ENCODE measurements at places on chromosomes 7 and 10.

GRCh38 chr10:71064413-71065118, 147.8 kb upstream of the UNC5B start:
- DNase-seq: no peak

- DNase-seq: no peak
These were observed 638 bp downstream of the BRAT1 start for GRCh38 chr7:2554661-2555111.

DNA sequence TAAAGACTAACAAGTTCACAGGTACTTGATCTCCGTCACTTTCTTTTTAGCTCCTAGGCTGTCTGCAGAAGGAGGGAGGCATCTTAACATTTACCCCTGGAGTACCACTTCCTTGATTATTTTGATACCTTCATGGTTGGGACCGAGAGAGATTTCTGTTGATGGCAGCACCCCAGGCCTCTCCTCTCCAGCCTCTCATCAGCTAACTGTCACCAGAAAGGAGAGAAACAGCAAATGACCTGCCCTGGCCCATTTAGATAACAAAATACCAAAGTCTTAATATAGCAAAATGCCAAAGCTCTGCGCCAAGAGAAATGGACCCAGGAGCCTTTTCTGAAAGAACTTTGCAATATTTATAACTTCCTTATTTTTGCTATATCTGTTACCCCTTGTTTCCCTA, 30.0 kb upstream of the KLHL7 start:
- DNase-seq: no peak

- no peak for DNase-seq
These were observed 33.4 kb downstream of the OGDH start for GRCh38 chr7:44639671-44640321.

GRCh38 chr10:116720668-116721546, 21.5 kb downstream of the HSPA12A start:
- DNase-seq: no peak

DNA sequence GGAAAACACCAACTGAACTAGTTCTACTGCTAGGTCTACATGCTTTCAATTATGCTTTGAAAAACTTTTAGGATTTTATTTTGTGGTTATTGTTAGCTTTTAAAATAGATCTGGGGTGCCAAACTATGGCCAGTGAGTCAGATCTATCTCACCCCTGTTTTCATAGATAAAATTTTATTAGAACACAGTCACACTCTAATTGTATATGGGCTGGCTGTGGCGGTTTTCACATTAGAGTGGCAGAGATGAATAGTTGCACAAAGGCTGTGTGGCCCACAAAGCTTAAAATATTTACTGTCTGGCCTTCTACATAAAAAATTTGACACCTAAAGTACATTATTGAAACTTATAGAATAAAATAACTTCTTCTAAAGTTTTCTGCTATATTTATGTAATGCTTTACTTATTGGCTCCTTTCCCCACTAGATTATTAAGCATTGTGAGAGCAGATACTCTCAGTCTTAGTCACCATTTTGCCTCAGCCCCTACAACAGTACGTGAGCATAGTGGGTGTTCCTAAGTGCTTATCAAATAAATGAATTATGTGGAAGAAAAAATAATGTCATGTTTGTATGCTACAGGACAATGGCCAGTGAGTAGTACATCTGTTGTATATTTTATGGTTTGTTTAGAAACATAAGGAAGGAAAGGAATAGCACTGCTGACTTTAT, 5.4 kb upstream of the SUV39H2 start:
- no peak for DNase-seq

DNA sequence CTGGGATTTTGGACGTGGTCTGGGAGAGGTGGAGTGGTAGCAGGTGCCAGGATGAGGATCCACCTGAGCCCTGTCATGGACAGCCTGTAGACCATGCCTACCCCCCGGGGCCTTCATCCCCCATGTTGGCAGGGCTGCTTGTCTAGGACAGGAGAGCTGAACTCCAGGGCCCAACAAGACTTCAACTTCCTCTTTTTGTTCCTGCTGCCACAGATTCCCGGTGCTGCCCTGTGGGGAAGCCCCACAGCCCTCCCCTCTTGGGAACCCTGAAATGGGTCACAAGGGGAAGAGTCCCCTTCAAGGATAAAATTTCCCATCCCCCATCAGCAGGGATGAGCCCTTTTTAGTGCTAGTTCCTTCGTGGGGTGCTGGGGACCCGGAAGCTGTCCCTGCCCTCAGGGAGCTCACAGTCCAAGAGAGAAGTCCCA, 1.3 kb upstream of the CUEDC2 start:
- no peak for DNase-seq

DNA sequence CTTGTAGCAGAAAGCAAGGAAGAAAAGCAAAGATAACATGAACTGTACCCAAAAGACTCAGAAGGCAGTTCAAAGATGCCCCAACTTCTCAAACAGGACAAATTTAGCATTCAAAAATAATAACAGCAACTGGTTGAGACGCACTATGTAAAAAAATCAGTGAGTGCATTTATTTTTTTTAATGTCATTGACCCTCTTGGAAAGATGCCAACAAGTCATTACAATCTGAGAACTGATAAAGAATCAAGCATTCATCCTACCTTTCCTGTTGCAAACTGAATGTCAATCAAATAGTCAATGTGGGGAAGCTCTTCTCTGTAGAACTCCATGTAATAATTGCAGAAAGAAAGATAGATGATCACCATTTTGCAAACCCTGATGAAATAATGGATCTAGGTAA, 1.7 kb upstream of the CCDC186 start:
- DNase-seq: no peak

DNA sequence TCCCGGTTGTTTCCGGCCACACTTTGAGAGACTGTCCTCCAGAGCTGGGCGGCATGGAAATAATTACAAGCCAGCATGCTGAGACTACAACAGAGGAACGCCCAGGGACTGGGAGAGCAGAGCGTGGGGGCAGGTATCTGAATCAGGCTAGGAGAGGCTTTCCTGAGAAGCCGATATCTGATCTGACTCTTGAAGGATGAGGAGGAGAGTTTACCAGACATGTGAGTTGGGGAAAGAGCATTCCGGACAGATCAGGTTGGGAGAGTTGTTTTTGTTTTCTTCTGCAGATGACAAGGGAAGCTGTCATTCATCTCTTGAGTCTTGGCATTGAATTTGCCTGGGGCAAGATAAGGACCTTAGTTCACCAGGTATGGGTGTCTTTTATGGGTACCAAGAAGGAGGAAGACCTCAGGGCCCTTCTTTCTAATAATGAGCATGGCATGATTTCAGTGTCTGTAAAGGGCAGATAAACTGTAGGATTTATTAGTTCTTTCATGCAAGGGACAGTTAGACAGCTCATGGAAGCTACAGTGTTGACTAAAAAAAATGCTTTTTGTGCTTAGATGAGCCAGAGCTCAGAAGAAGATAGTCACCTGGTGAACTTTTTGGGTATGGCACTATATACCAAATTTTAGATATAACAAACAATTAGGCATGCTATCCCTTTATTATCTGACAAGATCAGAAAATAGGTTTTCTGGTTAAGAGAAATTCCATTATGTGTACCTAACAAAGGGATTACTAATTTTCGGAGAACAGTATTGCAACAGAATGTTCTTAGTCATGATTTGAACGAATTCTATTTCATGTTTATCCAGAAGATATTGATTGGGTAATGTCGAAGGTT, 36.2 kb downstream of the WBP1L start:
- DNase-seq: no peak

DNA sequence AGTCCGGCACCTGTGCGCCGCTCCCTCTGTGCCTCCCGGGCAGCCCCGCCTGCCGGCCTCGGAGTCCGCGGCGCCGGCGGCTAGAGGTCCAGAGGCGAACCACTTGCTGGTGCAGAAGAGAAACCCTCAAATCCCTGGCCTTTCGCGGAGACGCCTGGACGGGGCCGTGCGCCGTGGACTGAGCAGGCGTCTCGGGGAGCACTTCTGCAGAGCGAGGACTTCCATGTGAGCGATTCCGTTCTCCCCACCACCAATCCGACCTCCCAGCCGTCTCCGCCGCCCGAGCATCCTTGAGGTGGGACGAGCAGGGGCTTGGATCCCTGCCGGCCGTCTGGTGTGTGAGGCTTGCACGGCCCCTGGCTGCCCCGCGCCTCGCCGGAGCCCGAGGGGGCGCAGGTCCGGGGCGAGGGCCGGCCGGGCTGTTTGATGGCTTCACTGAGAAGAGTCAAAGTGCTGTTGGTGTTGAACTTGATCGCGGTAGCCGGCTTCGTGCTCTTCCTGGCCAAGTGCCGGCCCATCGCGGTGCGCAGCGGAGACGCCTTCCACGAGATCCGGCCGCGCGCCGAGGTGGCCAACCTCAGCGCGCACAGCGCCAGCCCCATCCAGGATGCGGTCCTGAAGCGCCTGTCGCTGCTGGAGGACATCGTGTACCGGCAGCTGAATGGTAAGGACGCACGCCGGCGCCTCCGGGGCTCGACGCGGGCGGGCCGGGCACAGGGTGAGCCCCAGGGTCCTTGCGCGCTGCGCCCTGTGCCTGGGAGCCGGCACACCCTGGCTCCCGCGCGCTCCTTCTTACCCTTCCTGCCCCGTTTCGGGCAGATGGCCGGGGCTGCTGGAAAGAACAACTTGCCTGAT, 660 bp downstream of the GALNT17 start:
- DNase-seq: no peak

DNA sequence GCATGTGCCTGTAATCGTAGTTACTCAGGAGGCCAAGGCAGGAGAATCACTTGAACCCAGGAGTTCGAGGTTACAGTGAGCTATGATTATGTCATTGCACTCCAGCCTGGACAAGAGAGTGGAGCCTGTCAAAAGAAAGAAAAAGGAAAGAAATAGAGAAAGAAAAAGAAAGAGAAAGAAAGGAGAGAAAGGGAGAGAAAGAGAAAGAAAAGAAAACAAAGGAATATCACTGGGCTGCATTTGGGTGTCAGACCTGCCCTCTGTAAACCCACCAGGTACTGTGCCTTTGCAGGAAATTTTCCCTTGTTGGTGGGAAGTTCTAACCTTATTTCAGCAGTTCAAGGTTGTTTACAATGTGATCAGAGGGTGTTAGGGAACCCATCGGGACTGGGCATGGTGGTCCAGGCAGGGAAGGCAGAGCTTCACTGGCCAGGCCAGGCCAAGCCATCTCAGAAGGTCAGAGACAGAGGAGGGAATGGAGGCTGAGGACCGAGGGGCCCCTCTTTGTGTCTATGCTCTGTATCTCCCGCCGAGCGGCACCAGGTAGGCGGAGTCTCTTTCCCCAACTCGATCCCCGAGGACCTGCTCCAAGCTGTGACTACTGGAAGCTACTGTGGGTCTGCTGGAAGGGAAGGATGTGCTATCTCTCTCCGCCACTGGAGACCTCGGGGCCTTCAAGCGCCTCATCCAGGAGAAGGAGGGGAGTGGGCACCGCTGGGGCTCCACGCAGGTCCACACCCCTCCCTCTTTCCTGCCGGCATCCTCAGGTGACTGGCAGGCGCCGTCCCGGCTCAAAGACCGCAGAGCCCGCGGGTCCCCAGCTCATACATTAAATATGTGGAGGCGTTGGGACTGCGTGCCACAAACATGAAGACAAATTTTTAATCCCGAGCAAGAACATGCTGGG, 15.2 kb upstream of the KAZALD1 start:
- DNase-seq: no peak

GRCh38 chr10:89738551-89739209, 37.3 kb downstream of the KIF20B start:
- no peak for DNase-seq

DNA sequence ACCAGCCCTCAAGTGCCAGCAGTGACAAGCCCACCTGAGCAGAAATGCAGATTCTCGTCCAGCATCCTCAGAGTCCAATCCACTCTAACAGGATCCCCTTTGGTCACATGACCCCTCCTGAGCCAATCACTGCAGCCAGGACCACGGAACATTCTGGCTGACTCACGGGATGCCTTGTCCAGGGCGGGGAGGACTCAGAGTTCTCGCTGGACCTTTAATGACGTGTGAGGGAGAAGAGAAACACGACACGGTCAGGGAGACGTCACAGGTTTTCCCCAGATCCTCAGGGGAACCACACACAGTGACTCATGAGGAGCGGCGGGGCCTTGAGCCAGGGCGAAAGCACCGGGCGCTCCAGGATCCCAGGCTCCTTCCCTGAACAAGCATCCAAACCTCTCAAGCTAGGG, 155.7 kb downstream of the PTPRN2 start:
- DNase-seq: no peak

DNA sequence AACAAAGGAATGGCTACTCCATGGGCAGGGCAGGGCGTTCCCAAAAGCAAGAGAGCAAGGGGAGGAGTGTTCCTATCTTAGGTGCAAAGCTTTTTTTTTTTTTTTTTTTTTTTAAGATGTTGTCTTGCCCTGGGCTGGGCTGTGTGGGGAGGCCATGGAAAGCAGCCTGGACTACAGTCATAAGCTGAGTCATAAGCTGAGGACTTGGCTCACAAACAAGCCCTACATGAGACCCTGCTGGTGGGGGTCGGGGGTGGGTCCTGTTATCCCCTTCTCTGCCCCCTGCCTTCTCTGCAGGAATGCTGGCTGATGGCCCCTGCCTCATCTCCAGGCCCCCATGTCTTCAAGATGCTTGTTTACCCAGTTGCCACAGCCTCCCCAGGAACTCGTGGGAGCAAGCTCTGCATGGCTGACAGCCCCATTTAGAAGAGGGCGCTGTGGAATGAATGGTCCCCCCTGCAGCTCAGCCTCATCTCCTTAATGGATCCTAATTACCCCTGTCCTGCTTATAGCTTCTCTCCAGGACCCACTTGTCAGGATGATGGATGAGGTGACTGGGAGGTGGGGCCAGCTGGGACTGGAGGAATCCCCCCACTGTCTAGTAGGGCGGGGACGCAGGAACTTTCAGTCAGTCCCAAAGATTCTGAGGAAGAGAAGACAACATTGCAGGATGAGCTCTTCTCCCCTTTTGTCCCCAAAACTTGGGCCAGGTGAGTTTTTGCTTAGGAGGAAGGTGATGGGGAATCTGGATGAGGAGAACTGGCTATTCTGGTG, 340.8 kb upstream of the PODXL start:
- DNase-seq: no peak

DNA sequence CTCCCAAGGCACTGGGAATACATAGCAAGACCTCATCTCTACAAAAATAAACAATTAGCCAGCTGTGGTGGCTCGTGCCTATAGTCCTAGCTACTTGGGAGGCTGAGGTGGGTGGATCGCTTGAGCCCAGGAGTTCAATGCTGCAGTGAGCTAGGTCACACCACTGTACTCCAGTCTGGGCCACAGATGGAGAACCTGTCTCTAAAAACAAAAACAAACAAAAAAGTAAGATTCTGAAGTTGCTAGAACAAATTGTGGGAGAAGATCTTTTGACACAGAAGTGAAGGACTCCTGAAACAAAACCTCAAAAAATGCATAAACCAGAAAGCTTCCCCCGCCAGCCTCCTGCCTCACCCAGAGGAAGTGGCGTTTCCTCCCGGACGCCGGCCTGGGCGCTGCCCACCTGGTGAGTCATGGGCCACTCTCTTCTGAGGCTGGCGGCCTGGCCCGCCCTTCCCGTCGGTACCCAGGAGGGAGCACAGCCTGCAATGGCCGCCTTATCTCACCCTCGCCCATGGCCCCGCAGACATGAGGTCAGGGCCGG, 25.4 kb upstream of the ELN start:
- no peak for DNase-seq
